ENCODE measurements at places on chromosomes 6 and 20.
A peak's percentile ranks its signal among the peaks of the same experiment; 100 is the strongest.

DNA sequence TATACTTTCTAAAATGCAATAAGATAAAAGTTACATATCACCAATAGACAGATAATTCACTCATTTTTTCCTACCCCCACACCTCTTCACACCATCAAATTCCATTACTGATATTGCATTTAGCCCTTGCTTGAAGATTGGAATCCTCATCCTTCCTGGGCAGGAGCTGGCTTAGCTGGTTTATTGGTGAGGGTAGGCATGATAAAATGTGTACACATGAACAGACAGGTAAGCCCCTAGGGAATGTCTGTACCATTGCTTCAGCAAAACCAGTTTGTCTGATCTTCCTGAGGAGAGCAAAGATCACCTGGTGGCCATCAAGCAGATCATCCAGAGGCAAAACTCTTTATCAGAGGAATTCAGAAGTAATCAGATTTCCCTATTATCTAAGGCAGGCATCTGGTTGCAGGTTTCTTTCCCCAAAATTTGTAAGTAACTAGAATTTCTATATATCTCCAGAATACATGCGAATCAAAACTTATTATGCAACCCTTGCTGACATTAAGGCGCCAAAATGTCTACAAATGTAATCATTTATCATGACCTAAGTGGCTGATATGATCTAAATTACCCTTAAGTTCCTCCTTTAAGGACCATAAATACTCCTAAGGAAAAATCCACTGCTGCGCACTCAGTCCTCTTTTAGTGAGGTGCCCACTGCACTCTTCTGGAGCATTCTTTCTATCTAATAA lies 6.6 kb upstream of the FABP7 start:
- no peak for DNase-seq

DNA sequence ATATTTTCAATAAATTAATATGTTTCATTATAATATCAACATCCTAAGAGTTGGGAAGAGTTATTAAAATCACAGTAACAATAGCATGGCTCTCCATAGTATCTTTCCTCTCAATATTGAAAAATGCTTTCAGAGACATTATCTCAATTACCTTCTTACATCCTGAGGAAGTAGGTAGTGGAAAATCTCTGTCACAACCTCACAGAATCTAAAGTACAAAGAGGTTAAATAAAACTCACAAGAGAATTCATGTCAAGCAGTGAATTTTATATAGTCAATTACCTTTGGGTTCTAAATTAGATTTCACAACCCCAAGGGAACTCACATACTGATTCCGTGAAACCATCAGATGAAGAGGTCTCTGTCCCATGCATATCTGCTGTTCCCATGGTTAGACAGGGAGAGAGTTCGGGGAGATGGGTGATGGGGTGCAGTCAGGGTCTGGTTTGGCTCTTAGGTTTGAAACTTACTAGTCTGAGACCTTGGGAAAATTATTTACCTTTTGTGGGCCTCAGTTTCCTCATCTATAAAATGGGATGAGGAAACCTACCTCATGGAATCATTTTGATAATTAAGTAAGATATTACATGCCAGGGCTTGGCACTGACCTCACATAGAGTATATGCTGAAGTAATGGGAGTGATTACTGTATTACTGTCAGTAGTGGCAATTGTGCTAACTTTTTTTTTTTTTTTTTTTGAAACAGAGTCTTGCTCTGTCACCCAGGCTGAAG lies 74.0 kb upstream of the SNX9 start:
- no peak for DNase-seq

DNA sequence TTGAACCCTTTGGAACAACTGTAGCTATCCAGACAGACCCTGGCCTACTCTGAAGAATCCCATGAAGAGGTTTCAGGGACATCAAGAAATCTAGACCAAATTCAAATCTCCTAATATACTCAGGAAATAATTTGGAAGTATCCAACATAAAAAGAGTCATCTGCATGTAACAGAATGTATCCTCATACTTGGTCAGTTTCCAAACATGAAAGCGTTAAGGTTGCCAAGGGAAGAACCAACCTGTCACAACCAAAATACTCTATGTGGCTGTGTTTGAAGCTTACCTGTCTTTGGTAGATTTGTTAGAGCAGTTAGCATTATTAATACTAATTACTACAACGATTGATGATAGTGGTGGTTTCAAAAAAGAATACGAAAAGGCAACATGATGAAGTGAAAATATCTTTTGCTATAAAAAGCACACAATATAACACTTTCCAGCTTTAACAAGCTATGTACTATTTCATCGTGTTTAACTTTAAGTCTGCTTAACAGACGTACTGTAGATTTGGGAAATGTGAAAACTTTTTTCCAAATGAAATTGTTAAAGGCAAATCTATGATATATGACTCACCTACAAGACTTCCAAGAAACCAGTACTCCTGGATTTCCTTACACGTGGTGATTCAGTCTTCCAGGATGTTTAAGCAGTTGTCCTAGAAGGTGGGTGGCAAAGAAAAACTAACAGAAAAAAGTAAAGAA lies 46.6 kb upstream of the ENPP1 start:
- no peak for DNase-seq

DNA sequence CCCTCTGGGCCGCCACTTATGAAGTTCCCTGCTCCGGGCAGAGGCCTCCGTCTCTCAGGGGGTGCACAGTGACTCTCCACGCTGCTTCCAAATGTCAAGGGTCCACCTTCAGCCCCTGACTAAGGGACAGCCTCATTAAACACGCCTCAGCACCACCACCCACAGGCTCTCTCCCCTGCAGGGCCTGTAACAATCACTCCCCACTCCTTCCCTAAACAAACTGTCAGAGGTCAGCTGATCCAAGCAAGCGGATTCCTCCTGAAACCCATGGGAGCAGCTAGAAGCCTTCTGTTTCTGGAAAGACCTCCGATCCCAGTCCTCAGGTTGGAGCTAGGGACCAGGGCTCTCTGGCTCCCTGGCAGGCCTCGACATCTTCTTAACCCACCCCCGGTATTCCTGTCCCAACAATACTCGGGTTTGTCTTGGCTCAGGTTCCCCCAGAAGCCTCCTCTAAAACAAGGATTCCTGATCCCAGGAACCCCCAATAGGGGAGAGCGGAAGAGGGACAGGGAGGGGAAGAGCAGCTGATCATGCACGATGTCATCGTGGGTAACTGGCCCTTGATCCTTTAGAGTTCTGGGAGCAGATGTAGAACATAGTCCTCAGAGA lies 181.0 kb downstream of the ZNF217 start:
- DNase-seq, result no peak

- no peak for DNase-seq
Observed at GRCh38 chr20:49989234-49990065, 6.7 kb downstream of the SNAI1 start.

- DNase-seq, result no peak
Observed at GRCh38 chr6:168221000-168221399, 98.6 kb downstream of the DACT2 start.

- peak; percentile 51 for DNase-seq
Observed at GRCh38 chr6:32047855-32048766, 9.9 kb downstream of the CYP21A2 start.

Data from CD4-positive, alpha-beta T cell treated with Interleukin-15 for 1 hour (primary cell).